Nephron progenitor cell (in vitro differentiated cells): ENCODE measurements at places on chromosomes 6 and 20.

DNA sequence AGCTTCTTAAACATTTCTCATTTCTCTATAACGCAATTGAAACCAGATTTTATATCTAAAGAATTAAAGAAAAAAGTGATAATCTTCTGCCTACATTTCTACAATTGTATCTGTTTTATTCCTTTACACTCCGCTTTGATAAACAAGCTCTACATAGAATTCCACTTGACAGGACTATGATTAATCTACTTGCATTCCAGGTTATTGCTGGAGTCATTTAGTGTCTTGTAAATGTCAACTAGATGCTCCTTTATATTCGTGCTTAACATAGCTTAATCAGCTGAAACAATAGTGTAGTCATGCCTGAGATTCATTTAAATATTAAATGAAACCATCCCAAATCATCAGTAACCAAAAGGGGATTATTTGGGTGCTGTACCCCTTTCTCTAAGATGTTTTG is 284.0 kb downstream of the TRDN start:
- no peak for DNase-seq

DNA sequence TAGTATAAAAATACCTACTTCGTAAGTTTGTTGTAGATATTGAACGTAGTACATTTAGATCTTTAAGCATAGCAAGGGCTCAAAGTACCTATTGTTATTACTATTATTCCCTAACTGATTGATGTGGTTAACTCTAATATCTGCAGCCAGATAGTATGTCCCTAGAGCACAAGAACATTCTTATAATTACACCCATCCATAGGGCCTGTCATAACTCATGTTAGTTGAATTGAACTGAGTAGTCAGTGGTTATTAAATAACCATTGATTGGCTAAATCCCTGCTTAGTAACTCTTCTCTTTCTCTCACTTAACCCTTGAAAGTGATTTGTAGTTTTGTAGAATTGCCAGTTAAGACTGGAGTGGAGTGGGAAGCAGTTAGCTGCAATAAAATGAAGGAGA is 207.5 kb upstream of the HS3ST5 start:
- no peak for DNase-seq

DNA sequence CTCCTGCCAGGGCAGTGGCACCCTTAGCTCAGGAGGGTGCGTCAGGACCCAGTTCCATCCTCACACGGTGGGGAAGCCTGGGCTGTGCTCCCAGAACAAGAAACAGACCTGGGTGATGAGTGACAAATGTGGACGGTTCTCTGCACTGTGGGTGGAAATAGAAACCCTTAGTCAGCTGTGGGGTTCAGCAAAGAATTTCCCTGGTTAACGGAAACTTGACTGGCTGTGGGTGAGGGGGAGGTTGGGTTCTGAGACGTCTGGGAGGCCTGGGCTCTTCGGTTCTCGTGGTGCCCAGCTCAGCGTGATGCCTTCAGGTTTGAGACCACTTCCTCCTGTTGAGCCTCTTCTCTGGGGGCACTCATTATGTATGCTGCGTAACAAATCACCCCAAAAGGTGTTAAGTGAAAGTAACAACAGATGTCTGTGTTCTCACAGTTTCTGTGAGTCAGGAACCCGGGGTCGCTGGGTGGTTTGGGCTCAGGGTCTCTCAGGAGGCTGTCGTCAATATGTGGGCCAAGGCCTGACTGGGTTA is 53.1 kb upstream of the FAM83D start:
- DNase-seq, result no peak

DNA sequence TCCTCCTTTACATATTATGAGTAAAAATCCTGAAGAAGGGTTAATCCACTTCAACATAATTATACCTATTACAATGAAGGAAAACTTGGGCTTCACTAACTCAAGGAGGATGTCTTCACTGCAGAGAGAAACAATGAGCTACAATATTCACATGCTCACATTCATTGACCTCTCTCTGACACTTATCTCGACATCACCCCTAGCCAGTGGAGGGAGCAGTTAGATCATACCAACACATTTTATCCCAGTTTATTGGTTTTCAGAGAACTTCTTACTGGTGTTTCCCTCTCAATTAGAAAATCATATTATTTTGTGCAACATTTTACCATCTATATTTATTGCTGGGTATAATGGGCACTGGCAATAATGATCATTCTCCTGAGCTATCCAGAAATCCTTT is 646.5 kb downstream of the TENT5A start:
- DNase-seq, result no peak
